Stimulated activated CD4-positive, alpha-beta T cell treated with anti-CD3 and anti-CD28 coated beads, Interleukin-12 subunit alpha, Interleukin-12 subunit beta, amount 100 ng/mL, for 4 hours (primary cell): ENCODE measurements at places on chromosomes 2 and 18.
A peak's percentile ranks its signal among the peaks of the same experiment; 100 is the strongest.

GRCh38 chr2:23019476-23019875 lies 365.5 kb upstream of the KLHL29 start:
- no peak for DNase-seq

DNA sequence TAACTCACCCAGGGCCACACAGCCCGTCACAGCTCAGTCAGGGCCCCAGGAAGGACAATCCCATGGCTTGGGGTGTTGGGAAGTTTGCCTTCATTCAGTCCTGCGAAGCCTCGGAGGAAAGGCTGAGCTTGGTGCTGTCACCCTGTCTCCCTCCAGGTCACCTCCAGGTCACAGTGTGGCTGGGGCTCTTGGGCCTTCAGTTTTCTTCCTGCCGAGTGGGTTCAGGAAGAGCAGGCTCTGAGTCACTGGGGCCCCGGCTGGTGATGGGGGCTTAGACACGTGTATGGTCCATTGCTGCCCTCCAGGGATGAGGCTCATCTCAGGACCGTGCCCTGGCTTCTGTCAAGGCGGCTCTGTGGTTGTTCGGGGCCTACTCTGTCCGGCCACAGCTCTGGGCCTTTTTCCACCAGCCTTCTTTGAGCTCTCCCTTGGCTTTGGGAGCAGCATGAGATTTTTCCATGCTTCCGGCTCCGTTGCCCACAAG lies 118.6 kb downstream of the INHBB start:
- DNase-seq: no peak

DNA sequence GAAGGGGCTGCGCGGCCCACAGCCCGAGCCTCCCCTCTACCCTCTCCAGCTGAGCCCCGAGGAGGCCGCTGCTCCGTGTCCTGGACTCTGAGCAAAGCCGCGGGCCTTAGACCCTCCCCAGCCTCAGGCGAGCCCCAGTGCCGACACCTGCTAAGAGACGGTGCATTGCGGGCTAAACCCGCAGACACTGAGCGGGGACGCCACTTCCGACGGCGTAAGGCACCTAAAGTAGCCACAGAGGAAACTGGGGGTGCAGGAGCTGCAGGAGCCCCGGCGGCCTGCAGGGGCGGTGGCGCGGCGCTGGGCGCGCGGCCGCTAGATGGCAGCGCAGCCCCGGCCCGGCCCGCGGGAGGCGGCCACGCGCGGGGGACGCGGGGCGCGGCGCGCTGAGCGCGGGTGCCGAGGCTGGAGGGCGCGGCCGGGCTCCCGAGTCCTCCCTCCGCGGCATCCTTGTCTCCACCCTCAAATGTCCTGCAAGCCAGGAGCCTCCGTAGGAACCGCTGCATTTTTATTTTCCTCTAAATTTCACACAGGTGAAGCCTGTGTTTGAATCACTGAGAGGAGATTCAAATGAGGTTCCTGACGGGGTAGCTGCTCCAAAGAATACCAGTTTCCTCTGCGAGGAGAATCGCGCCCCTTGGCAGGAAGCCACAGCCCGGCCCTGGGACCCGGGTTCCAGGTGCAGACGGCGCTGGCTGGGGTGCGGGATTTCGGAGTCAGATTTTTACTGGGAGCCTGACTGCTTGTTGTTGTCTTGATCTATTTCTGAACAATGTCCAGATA lies 650.5 kb downstream of the GALR1 start:
- DNase-seq: peak; percentile 43

DNA sequence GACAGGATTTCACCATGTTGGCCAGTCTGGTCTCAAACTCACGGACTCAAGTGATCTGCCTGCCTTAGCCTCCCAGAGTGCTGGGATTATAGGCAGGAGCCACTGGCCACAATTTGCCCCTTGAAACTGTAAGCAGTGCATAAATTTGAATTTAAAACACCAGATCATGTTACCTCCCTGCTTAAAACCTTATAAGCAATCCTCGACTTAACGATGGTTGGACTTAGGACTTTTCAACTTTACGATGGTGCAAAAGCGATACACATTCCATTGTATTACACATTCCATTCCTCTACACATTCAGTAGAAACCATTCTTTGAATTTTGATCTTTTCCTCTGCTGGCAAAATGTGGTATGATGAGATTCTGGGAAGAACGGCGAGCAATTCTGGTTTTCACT lies 23.2 kb upstream of the EFR3B start:
- DNase-seq: no peak

DNA sequence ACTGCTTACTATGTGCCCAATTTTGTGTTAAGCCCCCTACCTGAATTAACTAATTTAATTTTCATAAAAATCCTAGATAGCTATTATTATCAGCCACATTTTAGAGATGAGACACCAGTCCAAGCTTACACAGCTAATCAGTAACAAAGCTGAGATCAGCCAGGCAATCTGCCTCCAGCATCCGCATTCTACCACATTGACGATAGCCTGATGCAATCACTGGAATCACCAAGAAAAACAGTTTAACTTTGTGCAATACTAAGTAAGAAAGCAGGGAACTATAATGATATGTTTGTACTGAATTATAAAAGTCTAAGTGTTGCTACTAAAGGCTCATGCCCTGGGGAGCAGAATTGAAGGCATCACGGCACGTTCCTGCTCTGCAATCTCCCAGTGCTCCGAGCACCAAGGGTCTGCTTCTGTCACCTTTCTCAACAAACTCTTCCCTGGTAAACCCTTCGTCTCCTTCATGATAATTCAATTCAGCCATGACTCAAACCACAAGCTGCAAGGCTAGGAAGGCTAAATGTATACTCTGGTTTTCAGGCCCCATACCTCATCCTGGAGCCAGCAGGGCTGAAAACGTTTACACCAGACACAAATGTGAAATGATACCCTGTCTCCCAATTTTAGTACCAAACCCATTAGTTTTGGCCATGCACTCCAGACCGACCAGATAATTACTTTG lies 19.4 kb downstream of the KANSL3 start:
- no peak for DNase-seq

- DNase-seq: no peak
Observed at GRCh38 chr2:203670939-203671338, 35.5 kb upstream of the CD28 start.

- no peak for DNase-seq
Observed at GRCh38 chr18:48859311-48860268, 91.2 kb downstream of the SMAD7 start.
